Ascending aorta (tissue), 2 donors: ENCODE measurements at places on chromosomes 7 and 10. TPM values are rescaled to one million over a fixed set of nuclear protein-coding genes. Genes with fewer than 3 reads are reported as not detected.

- DNase-seq = no peak
Observed at GRCh38 chr10:74910976-74911350, 84.6 kb downstream of the KAT6B start.

GRCh38 chr7:27167916-27168264 is 2.6 kb upstream of the HOXA9 start:
- no peak for DNase-seq

DNA sequence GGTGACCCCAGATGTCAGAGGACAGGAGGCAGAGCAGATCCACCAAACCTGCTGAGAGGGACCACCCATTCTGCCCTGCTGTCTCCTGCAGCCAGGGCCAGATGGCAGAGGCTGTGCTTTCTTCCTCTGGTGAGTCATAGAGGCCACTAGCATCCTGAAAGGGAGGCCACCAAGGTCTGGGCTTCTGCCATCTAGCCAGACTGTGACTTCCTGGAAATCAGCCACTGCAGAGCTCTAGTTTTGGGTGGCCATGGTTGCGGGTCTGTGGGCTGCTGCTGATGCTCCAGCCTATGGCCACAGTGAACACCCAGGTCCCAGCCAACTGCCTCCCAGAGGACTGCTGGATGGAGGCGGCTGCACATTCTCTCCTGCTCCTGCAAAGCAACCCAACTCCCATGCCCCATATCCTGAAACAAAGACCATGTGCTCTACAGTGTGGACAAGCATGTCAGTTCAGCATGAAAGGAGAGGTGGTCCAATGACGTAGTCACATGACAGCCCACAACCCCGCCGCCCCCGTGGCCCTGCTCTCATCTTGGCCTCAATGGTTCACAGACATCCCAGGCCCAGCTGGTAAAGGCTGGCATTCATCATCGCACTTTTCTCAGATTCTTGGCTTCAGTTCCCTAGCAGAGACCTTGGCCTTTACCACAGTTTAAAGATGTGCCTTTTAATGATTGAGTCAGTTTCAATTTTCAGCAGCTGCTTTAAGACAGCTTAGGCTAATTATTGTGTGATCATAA is 73.9 kb upstream of the CXCL12 start:
- DNase-seq = no peak

GRCh38 chr7:15279640-15280039 is 282.2 kb downstream of the AGMO start:
- DNase-seq = no peak

The ADRB1 gene
- total RNA-seq = not detected

The ABCC2 gene
- 0.96 TPM for total RNA-seq

The KNDC1 gene
- 0.21 TPM for total RNA-seq

The WAPL gene
- 14.7 TPM for total RNA-seq
